ENCODE measurements at places on chromosomes 13 and 19.

- DNase-seq: no peak
Observed at GRCh38 chr19:14472202-14472938, 2.8 kb downstream of the PTGER1 start.

- DNase-seq: no peak
Observed at GRCh38 chr19:5369962-5370367, 29.4 kb upstream of the PTPRS start.

GRCh38 chr19:2382530-2383222 is 22.6 kb downstream of the TMPRSS9 start:
- no peak for DNase-seq

GRCh38 chr19:4009990-4010807 is 2.7 kb downstream of the PIAS4 start:
- DNase-seq: no peak

- no peak for DNase-seq
Observed at GRCh38 chr19:17114414-17114831, 38.8 kb downstream of the MYO9B start.

- DNase-seq: peak; percentile 94
Observed at GRCh38 chr19:18160971-18161635, 8.1 kb downstream of the PIK3R2 start.

- DNase-seq: no peak
Observed at GRCh38 chr19:45442778-45443461, 19.2 kb upstream of the ERCC1 start.

GRCh38 chr19:776549-776948 is 20.7 kb upstream of the PTBP1 start:
- DNase-seq: no peak

DNA sequence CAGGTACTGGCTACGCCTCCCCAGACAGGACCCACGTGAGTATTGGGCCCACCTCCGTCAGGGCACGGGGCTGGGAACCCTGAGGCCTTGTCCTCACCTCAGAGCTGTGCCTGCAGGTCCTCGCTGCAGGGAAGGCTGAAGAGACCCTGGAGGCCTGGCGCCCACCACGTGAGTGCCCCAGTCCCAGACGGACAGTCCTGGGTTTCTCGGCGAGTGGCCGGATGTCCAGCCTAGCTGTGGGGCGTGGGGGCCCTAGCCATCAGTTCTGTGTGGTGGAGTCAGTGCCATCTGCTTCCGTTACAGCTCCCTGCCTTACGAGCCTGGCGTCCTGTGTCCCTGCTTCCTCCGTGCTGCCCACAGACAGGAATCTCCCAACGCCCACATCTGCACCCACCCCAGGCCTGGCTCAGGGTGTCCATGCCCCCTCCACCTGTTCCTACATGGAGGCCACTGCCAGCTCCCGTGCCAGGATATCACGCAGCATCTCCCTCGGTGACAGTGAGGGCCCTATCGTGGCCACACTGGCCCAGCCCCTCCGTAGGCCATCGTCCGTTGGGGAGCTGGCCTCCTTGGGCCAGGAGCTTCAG is 7.8 kb upstream of the OVOL3 start:
- no peak for DNase-seq

DNA sequence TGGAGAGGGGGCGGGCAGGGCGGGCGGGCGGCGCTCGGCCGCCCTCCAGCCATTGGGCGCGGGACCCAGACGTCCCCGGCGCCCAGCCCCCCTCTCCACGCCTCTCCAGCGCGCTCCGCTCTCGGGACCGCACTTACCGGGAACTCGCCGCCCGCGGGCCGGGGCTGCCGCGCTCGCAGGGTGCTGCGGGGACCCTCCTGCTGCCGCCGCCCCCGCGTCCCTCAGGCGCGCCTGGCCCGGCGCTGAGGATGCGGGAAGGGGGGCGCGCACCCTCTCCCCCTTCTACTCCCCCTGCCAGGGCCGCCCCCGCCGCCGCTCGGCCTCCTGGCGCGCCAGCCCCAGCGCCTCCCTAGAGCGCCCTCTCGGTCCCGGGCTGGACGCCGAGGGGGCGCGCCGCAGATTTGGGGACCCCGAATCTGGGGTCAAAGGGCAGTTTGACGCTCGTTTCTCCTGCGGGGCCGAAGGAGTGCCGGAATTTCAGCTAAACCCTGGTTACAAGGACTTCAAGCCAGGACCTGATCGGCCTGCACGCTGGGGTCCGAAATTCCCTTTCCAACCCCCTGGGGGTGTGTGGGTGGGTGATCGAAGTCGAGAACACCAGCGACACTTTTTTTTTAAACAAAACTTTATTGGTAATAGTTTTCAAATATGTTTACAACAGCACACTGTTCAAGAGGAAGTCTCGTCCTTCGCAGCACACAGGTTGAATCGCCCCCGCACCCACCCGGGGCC is 696 bp upstream of the SAMD1 start:
- no peak for DNase-seq

GRCh38 chr19:16520986-16521624 is 21.1 kb downstream of the CHERP start:
- no peak for DNase-seq

DNA sequence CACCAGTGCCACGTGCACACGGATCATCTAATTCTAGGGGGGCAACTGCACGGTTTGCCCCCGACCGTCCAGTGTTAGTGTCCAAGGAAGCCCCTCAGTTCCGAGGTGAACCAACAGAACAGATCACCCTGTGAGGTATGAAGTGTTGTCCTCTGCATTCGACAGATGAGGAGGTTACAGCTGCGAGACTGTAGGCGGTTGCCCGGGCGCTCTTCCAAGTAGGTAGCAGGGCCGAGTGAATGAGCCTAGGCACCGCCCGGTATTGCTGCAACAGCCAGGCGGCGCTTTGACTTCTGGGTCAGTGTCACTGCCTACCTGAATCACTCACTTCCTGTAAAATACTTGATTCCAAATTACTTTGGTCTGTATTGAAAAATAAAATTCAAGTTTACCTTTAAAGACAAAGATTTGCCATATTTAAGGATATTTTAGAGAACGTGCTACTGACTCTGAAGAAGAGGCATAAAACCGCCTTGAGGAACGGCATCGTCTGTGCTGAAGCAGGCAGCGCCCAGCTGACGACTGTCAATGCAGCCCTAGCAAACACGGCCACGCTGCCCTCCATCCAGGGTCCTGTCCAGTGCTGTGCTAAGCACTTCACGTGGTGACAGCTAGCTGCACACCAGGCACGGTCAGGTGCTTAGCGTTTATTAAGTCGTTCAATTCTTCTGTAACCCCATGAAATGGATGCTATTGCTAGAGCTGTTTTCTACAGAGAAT is 19.3 kb upstream of the RASA3 start:
- DNase-seq: no peak

GRCh38 chr19:45475537-45476291 is 7.9 kb downstream of the FOSB start:
- no peak for DNase-seq

GRCh38 chr19:51364200-51365106 is 1.7 kb downstream of the ETFB start:
- DNase-seq: no peak

DNA sequence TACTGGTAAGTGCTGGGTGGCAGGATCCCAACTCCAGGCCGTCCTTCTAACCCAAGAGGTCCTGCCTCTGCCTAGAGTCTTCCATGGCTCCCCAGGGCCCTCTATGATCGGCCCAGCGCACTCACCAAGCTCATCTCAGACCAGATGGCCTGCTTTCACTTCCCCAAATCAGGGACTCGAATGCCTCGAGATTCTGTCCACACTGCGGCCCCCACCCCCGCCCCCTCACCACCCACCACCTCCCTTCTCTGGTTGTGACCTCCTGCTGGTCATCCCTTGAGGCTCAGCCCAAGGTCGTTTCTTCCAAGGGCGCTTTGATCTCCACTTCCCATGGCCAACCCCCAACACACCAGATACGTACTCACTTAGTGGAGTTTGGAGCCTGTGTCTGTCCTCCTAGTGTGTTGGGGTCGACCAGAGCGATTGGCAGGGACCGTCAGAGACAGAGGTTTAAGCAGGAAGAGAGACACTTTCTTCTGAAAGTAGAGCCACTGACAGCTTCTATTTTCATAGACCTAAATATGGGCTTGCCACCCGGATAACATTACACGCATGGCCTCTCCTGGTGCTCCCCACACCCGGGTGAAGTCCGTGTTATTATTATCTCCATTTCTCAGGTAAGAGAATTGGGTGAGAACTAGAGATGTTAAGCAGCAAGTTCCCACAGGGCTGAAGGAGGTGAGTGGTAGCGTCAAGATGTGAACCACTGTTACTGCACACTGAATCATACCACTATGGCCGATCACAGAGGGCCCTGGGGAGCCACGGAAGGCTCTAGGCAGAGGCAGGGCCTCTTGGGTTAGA is at the start of gene FCER2:
Gene FCER2, minus strand, starts transcription at position 478 of the 804 bp plus-strand sequence. CDS start 2,371 bp downstream, outside the sequence.
- DNase-seq: no peak

Measured in lower leg skin (tissue), 4 donors.